ENCODE measurements at places on chromosomes 1 and 21.

- DNase-seq = no peak
Observed at GRCh38 chr1:232610192-232610901, 19.6 kb downstream of the SIPA1L2 start.

GRCh38 chr1:64537942-64538341, 68.0 kb downstream of the CACHD1 start:
- DNase-seq = no peak

DNA sequence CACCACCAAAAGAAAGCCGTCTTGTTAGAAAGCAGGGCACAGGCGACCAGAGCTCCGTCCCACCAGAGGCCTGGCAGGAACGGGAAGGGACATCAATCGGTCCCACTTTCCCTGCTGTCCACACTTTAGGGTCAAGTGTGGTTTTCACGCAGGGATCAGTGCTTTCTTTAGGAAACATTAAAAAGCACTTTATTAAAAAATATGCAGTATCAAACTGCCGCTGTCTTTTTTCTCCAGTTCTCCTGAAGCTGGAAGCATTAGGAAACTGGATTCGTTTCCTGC, 437 bp downstream of the IFNLR1 start:
- DNase-seq = no peak

DNA sequence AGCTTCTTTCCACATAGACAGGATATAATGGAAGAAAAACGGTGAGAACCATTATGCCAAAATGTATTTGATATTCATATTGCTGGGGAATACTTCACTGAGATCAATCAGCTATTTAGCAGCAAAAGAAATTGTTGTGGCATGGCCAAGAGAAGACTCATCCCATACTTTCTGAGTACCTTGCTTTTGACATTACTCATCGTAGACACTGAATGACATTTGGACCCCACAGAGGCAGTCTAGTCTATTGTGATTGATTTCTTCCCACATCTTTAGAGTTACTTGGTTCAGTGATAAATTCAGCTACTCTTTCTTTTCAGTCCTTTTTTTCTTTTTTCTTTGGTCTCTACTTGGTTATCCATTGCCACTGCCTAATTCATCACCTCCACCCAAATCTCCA, 22.1 kb downstream of the ATP1B1 start:
- no peak for DNase-seq

DNA sequence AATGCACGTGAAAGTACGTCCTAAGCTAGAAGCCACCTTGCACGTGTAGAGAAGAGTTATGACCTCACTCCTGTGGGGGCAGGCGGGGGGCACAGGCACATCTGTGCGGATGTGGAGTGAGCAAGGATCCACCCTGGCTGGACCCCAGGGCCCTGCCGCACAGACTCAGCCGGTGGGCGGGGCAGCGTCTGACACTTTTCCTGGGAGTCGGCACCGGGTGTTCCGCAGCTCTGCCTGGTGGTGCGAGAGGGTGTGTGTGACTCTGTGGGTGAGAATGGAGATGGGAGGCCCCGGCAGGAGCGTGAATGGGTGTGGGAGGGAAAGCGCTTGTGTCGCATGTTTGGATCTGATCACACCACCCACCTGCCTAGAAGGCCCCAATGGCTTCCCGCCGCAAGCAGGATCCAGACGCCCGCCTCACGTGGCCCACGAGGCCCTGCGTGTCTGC, 29.5 kb downstream of the RAP1GAP start:
- no peak for DNase-seq

GRCh38 chr1:51997974-51998382, 7.5 kb upstream of the RAB3B start:
- no peak for DNase-seq

DNA sequence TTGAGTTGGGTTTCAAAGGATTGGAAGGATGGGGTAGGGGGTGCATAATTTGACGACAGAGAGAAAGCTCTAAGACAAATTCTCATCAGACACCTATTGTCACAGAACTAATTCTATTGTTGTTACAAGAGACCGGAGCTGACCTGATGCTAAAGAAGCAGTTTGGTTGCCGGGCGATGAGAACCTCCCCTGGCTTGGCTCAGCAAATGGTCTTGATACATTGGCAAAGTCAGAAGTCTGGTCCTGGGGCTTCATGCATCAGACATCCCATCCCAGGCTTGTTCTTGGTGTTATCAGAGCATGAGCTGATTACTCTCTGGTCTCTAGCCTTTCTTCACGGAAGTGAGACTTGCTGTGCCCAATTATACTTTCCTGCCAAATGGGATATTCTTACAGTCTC, 15.4 kb downstream of the TRIM67 start:
- no peak for DNase-seq

DNA sequence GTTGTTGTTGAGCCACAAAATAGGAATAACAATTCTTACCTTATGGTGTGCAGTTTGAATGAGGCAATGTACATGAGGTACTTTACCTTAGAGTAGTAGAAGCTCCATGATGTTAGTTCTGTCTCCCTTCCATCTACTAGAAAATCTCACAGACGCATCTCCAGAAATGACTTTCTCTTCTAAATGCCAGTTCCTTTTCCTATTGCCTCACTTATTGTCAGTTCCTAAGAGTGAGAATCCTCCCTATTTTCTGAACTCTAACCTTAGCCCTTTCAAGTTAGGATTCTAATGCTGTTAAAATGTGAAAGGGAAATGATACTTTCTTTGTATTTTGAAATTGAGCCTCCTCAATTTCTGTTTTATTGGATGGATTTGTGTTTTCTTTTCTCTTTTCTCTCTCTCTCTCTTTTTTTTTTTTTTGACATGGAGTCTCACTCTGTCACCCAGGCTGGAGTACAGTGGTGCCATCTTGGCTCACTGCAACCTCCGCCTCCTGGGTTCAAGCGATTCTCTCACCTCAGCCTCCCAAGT, 18.6 kb upstream of the MAPKAPK2 start:
- no peak for DNase-seq

- DNase-seq = peak; percentile 16
Observed at GRCh38 chr1:231866392-231867331, 240.1 kb downstream of the DISC1 start.

- DNase-seq = no peak
Observed at GRCh38 chr1:183065168-183065706, 42.0 kb downstream of the LAMC1 start.

DNA sequence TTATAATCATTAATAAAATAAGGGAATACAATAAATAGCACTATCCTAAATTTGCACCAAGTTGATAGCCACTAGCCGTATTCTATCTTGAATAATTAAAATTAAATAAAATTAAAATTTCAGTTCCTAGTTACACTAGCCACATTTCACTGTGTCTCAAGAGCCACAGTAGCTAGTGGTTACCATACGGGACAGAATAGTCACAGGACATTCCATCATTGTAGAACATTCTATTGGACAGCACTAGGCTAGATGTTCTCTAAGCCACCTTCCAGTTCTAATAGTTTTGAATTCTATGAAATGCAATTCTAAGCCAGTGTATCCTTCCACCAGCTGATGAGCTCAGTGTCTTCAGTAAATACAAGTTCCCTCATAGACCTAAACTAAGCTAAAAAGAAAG, 71.1 kb upstream of the GOLT1A start:
- DNase-seq = no peak

DNA sequence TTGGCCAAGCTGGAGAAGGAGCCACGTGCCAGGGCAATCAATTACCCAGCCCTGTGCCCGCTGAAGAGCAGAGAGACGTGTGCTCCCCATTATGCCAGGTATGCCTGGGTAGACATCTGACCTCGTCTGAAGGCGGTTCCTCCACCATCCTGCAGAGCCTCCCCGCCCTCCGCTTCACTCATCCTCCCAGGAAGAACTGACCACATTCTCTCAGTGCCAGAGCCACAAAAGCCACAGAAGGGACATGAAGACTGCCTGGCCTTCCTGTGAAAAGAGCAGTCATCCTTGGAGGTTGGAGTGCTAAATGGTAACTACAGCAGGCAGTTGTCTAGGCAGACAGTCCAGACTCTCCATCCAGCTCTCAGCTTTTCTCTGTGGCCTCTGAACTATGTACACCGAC, 12.0 kb downstream of the SYT2 start:
- no peak for DNase-seq

- no peak for DNase-seq
Observed at GRCh38 chr1:166511761-166512160, 327.5 kb upstream of the POGK start.

GRCh38 chr1:234943836-234944402, 184.7 kb downstream of the TOMM20 start:
- no peak for DNase-seq

DNA sequence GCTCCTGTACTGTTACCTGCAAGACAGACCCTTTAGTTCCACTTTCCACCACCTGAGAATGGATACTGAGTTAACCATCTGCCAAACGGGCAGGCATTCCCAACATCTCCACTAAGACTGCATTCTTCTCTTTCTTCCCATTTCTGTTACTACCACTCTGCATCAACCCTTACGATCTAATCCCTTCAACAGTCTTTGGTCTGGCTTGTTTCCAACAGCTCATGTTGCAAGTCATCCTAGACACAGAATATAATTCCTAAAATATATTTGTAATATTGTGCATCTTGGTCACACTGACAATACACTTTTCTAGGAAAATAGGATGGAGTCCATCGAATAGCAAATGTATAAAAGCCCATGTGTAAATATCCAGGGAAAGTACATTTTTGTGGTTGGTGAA, 166.7 kb downstream of the SIPA1L2 start:
- DNase-seq = no peak

DNA sequence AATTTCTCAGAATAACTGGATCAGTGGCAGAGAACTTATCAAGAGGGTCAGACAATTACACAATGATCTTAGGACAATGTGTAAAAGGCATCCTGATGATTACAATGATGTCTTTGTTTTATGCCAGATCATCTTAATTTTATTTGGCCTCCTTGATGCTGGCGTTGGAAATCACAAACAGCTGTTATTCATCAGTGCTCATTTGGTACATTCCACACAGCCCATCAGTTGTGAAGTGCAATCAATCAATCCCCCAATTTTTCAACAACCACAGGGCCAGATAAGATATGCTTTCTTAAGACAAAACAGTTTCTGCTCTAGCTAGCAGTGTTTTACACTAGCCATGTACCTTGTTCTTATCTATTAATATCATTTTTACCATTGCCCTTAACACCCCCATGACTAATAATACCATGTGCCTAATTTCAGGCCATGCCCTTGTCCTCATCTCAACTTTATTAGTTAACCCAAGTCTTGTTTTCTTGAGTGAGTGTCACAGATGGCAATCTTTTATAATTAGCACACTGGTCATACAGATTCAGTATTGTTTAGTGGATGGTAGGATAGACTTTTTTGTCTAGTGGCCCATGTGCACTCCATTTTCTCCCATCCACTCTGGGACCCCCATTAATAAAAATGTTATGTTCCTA, 40.8 kb upstream of the COL24A1 start:
- DNase-seq = no peak

GRCh38 chr1:109133815-109134214, 19.9 kb downstream of the ELAPOR1 start:
- no peak for DNase-seq

DNA sequence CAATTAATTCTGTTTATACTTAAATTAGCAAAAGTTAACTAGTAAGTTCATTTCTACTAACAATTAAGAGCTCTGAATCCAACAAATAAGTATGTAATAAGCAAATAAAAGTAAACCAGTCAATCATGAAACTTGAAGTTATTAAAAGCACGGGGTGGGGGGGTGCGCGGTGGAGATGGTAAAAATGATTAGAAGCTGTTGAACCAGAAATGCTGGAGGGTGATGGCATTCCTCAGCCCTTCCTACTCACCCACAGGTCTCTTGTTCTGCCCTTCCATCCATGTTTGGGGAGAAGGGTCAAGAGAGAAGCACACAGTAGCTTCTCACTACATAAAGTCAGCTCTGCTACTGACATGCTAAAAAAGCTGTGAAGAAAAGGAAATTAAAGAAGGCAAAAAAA, 63.5 kb downstream of the AKT3 start:
- DNase-seq = no peak

DNA sequence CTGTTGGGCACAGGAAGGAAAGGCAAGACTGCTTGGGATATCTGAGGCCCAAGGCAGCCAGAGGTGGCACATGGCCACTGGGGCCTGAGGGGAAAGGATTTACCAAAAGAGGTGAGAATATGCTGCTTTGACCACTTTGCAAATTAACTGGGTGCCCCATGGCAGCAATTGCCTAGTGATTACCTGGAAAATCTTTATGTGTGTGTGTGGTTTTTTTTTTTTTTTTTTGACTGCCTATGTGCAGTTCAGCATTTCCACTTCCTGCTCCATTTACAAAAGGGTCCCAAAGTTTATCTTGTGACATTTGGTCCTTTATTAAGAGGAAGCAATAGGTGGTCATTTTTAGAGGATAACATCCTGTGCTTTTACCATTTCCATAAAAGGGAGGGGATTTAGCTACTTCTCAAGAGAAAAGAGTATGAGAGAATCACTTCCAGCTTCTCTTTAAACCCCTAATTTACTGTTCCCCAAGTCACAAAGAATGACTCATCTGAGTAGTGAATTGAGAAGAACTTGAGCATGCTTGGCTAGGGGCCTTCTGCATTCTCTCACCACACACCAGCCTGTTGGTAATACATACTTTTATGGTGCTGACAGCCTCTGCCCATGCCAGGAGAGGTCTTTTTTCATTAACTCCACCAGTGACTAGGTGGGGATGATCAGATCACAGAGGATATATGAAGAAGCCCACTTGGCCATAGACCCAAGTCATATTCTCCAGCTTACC, 52.1 kb downstream of the SYDE2 start:
- DNase-seq = no peak

- DNase-seq = no peak
Observed at GRCh38 chr1:161177936-161178244, 583 bp upstream of the B4GALT3 start.

GRCh38 chr21:43262427-43262826, 93.6 kb downstream of the CRYAA start:
- no peak for DNase-seq

- DNase-seq = no peak
Observed at GRCh38 chr1:157390651-157391050, 161.7 kb downstream of the FCRL5 start.

- no peak for DNase-seq
Observed at GRCh38 chr1:169484683-169485430, 887 bp downstream of the SLC19A2 start.

- no peak for DNase-seq
Observed at GRCh38 chr21:44818640-44819011, 764 bp upstream of the SUMO3 start.

GRCh38 chr1:203628201-203629015, 1.8 kb downstream of the ATP2B4 start:
- DNase-seq = no peak

- no peak for DNase-seq
Observed at GRCh38 chr1:97936976-97937375, 16.1 kb upstream of the DPYD start.

DNA sequence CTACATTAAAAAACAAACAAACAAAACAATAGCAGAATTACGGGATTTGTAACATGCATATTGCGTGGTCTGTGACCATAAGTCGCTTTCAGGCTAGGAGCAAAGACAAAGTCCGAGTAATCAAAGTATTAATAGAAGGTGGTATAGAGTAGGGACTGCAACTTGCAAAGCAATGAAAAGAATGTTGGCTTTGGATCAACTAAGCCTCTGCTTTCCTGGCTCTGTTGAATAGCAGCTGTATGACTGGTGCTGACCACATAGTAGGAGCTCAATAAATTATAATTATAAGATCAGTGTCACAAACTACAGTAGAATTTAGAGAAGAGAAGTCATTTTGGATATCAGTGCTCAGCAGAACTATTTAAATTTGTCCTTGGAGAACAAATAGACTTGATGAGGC, 586.4 kb downstream of the DPYD start:
- DNase-seq = no peak

All from activated naive CD4-positive, alpha-beta T cell (primary cell).